ENCODE measurements at places on chromosomes 4 and X.

DNA sequence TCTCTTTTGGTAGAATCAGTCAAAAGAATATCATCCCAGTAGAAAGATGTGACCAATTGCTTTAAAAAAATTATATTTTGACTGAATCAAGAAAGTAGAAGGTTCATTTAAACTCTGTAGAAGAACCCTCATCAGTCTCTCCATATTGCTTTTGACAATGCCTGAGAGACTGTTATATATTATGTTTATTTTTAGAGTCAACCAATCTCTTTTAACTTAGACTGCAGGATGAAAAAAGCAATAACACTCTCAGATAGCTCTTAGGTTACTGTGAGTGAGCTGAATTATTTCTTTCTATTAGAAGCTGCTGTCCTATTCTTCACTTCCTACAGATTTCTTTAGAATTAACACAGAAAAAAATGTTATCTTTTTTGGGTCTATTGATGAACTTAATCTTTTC, 38.1 kb downstream of the GALNTL6 start:
- no peak for DNase-seq

- no peak for DNase-seq
These were observed 229.5 kb downstream of the SPCS3 start for GRCh38 chr4:176549161-176549865.

DNA sequence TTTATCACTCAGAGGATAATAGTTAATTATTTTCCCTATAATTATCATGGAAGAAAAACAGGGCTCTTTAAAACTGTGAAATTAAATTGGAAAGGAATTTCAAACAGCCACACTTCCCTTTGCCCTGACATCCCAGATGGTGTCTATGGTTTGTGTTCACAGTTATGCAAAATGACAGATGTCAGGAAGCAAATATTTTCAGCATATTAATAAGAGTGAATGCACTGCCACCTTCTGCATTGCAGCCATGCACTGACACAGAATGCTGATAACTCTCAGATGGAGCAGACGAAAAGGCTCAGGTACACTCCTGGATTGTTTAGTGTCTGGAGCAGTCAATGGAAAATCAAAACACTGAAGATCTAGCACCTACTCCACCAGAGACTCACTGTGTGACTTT, 57.6 kb downstream of the RWDD4 start:
- DNase-seq = no peak

DNA sequence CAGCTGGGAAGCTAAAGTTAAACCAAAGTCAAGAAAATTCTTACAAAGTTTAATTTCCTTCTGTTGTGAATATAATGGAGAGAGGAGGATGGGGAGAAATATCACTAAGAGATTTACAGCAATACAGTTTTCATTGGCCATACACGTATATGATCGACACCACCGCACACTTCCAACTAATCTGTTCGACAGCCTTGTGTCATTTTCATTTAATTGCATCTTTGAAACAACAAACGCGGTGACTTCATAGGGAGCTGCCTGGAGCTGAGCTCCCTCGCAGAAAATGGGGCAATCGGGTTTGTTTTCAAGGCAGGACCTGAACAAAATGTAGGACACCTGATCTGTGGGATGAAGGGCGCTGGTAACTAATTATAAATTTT, 1.3 kb downstream of the PTPN13 start:
- DNase-seq = no peak

Data from GM12865 (cell line).